ENCODE measurements at places on chromosomes 5 and 9.

DNA sequence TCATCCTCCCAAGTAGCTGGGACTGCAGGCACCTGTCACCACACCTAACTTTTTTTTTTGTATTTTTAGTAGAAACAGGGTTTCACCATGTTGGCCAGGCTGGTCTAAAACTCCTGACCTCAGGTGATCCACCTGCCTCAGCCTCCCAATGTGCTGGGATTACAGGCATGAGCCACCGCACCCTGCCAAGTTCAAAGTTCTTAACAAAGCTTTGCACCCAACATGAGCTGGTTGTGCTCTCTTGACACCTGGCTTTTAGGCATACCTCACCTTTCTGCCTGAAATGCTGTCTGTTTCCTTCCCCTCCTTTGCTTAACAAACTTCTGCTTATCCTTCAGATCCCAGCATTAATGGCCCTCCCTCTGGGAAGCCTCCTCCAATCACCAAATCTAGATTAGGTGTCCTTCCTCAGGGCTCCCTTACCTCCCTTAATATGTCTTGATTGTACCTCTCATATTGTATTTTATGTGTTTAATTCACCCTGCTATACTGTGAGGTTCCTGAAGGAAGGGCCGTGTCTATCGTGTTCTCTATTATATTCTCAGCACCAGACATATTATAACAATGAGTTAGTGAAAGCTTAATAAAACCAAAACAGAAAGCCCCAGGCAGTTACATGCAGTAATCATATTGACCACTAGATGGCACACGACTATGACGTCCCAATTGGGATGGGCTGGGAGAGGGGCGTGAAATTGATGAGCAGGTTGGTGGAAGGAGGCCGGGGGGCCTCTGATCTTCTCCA, 62.9 kb upstream of the PPARGC1B start:
- DNase-seq: no peak

DNA sequence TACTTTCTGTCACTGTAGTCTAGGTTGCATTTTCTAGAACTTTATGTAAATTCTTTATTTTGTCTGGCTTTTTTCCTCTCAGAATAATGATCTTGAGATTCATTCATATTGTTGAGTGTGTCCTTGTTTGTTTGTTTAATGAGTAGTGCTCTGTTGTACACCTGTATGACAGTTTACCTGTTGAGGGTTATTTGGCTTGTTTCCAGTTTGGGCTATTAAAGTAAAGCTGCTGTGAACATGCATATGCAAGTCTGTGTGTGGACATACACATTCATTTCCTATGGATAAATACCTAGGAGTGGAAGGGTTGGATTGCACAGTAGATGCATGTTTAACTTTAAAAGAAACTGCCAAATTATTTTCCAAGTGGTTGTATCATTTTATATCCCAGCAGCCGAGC, 30.4 kb downstream of the MVB12B start:
- no peak for DNase-seq

GRCh38 chr5:81010336-81011169, 50.4 kb downstream of the RASGRF2 start:
- DNase-seq: no peak

GRCh38 chr5:79436821-79437220, 77.1 kb downstream of the HOMER1 start:
- DNase-seq: no peak

DNA sequence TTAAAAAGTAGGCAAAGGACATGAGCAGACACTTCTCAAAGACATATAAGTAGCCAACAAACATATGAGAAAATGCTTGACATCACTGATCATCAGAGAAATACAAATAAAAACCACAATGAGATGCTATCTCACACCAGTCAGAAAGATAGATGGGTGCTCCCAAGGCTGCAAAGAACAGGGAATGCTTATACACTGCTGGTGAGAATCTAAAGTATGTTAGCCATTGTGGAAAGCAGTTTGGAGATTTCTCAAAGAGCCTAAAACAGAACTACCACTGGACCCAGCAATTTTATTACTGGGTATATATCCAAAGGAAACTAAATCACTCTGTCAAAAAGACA, 154.2 kb downstream of the NDUFS4 start:
- no peak for DNase-seq

DNA sequence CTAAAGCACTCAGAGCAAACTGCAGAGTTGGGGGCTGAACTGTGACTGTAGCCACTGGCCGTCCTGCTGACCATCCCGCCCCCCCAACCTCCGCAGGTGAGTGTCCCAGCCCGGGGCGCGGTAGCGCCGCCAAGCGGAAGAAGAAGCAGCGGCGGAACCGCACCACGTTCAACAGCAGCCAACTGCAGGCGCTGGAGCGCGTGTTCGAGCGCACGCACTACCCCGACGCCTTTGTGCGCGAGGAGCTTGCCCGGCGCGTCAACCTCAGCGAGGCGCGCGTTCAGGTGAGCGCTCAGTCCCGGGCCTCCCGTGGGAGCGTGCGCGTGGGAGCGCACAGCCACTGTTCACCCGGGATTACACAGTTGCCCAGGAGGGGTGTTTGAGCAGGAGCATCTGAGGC, 33.7 kb downstream of the PTGES start:
- no peak for DNase-seq

GRCh38 chr5:67287510-67288268, 91.1 kb upstream of the CD180 start:
- no peak for DNase-seq
